DMS153 (cell line): ENCODE measurements at places on chromosomes 11 and 22.

- no peak for DNase-seq
These were observed 39.7 kb downstream of the CTSC start for GRCh38 chr11:88297863-88298262.

GRCh38 chr22:42805016-42805997 lies 51.8 kb downstream of the ARFGAP3 start:
- peak; percentile 64 for DNase-seq

GRCh38 chr22:30910358-30910757 lies 58.2 kb downstream of the MORC2 start:
- DNase-seq: peak; percentile 2

- peak; percentile 58 for DNase-seq
These were observed 30.6 kb downstream of the KIRREL3 start for GRCh38 chr11:126969865-126970479.

DNA sequence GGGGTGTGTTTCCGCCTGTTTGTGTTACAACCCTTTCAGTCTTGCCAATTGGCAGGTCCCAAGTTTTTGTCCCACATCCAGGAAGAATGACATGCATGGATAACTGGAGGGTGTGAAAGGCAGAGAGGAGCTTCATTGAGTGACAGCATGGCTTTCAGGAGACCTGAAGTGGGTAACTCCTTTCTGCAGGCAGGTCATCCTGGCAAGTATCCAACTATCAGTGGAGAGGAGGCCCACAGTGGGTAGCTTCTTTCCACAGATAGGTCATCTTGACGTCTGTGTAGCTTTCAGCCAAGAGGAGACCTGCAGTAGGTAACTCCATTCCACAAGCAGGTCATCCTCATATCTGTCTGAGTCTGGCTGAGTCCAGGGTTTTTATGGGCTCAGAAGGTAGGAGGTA lies 1268.8 kb upstream of the CNTN5 start:
- no peak for DNase-seq

DNA sequence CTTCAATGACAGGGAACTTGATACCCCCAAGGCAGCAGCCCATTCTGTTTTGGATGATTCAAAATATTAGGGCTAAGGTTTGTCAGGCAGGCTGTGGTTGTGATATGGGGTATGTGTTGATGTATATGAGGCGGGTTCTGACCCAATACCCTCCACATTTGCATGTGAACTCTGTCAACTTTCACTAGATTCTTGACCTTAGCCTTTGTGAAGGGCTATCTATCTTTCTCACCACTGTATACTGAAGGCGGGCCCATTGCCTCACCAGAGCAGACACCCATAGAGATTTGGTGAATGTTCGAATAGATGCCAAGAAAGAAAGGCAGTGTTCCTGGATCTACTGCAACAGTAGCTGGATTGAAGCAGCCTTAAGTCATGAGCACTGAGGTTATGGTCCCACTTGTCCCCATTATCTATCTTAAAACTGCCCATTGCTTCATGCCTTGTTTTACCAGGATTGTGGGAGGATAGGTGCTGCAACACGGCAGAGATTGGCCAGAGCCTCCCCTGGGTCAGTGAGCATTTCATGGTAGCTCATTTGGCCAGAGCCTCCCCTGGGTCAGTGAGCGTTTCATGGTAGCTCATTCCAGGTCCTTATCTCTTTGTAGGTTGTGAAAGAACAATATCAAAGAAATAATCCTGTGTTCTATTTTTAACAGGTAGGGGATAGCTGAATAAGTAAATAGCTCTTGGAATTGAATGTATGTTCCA lies 399.6 kb downstream of the TMEM135 start:
- DNase-seq: no peak

GRCh38 chr11:103888541-103888951 lies 147.9 kb upstream of the DDI1 start:
- DNase-seq: no peak

DNA sequence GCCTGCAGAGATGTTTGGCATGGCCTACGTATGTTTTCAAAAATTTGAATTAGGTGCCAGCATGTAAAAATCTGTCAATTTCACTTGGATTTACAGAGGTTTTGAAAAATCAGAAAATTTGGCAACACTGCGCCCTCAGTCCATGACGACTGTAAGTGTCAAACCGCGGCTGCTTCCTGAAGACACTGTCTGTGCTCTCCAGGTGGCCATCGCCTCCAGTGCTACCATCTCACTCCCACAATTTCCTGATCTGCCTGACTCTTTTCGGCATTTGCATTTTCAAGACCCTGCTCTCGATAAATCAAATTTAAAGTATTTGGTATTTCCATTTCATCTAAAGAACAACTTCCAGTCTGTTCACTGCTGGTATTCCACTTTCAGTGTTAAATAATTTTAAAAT lies 34.6 kb downstream of the VSIG10L2 start:
- no peak for DNase-seq

DNA sequence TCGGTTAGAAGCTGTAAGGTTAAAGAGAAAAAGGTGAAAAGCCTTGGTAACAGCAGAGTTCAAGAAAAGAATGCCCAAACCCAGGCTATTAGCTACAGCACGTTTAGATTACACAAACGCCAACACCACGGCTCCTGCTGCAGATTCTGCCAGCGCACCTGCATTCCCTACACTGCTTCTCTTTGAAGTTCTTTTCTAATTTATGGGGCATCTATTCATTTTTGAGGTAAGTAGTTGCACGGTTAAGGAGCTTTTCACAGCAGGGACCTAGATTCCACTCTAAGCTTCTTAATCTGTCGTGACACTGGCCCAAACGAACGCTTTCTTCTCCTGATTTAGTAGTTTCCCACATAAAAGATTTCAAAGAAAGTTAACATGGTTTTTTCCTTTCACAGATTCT lies 38.0 kb upstream of the CHKA start:
- DNase-seq: no peak

GRCh38 chr11:108698844-108699642 lies 34.2 kb downstream of the DDX10 start:
- DNase-seq: peak; percentile 62
